ENCODE measurements at places on chromosomes 7 and 10. TPM values are rescaled to one million over a fixed set of nuclear protein-coding genes. Genes with fewer than 3 reads are reported as not detected.

GRCh38 chr10:299512-299911 lies 164.3 kb downstream of the ZMYND11 start:
- DNase-seq: no peak

DNA sequence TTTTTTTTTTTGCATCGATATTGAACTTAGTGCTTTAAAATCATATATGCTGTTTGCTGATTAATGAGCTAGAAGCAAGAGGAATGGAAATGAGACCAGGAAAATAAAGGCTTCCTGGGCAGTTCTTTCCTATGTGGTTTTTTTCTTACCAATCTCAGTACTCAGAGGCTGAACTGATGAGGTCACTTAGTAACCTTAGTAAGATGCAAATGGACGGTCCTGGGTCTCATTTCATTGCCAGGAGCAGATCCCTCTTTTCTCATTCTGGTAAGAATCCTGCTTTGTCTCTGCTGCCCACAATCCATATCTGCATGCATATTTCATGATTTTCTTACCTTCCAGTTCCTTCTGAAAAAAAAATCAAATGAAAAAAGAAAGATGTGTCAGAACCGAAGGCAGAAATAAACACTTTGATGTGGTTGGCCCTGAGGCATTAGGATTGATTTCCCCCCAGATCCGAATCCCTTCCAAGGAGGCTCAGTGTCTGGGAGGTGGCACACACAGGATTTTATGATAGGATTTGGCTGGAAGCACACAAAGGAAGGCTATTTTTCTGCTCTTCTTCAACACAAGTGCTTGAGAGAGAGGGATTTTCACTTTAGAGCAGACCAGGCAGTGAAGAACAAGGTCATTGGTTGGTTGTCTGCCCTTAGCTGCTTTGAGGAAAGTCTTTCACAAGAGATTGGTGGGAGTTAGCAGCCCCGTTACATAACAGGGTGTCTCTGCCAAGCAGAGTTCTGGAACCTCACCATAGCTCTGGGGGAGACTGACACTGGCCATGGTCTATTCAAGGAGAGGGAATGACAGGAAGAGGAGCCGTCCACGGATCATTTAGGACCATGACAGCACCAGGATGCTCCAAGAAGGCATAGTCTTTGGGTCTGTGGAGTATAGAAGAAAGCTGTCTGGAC lies 150.0 kb downstream of the CAMK1D start:
- DNase-seq: no peak

DNA sequence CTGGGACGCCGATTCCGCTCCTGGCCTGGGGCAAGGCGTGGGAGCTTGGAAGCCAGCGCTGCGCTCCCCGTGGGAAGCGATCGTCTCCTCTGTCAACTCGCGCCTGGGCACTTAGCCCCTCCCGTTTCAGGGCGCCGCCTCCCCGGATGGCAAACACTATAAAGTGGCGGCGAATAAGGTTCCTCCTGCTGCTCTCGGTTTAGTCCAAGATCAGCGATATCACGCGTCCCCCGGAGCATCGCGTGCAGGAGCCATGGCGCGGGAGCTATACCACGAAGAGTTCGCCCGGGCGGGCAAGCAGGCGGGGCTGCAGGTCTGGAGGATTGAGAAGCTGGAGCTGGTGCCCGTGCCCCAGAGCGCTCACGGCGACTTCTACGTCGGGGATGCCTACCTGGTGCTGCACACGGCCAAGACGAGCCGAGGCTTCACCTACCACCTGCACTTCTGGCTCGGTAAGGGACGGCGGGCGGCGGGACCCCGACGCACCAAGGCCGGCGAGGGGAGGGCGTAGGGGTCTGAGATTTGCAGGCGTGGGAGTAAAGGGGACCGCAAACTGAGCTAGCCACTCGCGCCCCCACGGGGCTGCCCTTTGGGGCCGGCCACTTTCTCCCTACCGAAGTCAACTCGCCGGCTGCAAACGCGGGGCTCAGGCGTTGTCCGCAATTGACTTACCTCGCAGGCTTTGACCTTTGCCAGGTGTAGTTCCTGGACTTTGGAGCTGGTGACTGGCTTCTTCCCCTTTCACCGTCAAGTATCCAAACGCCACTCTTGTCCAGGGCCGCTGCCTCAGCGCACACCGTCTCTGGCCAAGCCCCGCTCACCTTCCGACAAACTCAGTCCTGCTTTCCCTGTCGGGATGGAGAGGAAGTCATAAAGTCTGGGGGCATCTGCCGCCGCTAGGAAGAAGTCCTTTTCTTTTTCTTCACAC lies at the start of gene SCIN:
Gene SCIN, plus strand, starts transcription at position 187 of the 928 bp plus-strand sequence. Its CDS starts 67 bp downstream, at position 254.
- DNase-seq: peak; percentile 2

DNA sequence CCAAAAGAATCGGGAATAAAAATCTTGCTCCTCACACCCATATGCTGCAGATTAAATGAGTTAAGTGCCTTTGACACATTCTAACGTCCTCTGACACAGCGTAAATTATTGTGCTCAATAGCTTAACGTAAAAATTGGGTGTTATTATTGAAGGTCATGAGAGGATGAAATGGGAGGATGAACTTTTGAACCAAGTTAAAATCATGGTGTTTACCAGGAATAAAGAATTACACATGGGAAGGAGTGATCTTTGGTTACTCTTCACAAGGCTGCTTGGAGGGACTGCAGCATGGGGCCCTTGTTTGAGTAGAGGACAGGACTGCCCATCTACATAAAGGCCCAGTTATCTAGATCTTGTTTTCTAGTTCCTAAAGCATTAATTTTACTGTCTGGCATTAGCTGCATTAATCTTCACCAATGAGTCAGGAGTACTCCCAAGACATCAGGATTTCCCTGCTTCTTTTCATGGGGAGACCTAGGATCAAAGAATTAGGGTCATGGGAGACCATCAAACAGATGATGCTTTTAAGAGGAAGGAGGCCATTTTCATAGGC lies 84.9 kb upstream of the PRR15 start:
- no peak for DNase-seq

- DNase-seq: no peak
Measured at GRCh38 chr7:95240921-95241320, 83.4 kb downstream of the PON1 start.

DNA sequence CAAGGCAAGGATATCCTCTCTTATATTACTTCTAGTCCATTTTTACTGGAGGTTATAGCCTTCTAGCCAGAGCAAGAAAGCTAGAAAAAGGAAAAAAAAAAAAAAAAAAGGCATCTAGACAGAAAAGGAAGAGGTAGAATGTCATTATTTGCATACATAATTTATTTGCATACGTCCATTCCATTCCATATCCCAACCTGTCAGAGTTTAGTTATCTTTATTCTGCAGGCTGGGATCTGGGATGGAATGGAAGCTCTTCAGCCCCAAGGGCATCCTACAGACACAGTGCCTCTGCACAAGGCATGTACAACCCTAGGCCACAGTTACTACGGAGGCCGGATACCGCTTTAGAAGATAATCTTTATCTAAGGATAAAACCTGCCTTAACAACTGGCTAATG lies 9.6 kb downstream of the CH25H start:
- DNase-seq: no peak

- DNase-seq: no peak
Measured at GRCh38 chr7:49022448-49022847, 98.1 kb downstream of the CDC14C start.

DNA sequence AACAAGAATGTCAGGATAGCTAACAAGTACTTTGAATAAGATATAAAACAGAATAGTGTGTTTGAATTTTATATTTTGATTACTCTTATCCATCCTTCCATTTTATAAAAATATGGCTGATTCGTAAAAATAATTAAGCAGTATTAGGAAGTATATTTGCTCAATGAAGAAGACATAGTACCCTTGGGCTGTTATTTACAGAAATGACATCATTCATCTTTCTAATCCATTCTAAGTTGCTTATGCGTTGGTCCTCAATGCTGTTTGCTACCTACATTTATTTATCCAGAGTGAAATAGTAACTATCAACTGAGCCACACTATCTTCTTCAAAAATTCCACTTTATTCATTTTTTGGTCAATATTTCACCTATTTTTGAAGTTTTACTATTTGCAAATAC lies 2.1 kb upstream of the ZNF804B start:
- DNase-seq: no peak

- DNase-seq: no peak
Measured at GRCh38 chr7:71507680-71508602, 376.0 kb downstream of the GALNT17 start.

- DNase-seq: no peak
Measured at GRCh38 chr7:78350391-78350790, 551.8 kb downstream of the PHTF2 start.

DNA sequence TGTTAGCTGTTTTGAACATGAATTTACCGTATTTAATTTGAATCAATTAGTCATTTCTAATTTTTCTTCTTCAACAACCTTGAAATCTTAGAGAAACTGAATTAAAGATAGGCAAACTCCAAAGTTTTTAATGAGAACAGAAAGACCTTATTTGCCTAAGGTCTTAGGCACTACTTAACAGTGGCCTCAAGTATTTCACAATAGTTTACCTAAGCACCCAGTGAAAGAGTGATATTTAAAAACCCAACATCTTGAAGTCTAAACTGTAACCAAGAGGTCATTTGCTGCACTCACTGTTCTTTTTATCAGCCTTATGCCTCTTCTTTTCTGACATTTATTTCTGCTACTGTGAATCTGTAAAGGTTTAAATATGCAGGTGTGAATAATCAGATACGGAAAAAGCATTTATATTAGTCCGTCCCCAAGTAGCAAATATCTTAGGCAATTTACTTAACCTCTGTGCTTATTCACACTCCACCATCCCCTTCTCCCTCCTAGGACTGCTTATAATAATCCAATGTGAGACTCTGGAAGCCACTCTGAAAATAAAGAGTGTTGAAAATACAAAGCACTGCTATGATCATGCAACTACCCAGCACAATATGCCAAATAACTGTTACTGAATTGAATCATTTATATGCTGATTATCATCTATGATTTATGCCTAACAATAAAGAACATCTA lies 105.7 kb downstream of the ELAPOR2 start:
- DNase-seq: no peak

DNA sequence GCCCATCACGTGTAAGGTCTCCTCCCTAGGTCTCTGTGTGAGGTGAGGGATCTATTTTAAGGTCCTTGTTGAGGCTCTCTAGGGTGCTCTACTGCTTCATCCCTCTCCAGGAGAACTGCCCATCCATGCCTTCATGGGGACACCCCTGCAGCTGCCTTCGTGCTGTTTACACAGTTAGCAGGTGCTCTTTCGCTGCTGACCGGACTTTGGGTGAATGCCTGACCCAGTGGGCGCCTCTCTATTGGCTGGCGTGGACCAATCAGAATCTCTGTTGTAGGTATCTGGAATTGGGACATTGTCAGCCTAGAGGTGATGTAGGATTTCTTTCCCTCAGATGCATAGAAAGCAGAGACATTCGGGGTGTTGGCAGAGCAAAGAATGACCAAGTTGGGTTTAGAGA lies 38.7 kb upstream of the HMX3 start:
- DNase-seq: no peak

DNA sequence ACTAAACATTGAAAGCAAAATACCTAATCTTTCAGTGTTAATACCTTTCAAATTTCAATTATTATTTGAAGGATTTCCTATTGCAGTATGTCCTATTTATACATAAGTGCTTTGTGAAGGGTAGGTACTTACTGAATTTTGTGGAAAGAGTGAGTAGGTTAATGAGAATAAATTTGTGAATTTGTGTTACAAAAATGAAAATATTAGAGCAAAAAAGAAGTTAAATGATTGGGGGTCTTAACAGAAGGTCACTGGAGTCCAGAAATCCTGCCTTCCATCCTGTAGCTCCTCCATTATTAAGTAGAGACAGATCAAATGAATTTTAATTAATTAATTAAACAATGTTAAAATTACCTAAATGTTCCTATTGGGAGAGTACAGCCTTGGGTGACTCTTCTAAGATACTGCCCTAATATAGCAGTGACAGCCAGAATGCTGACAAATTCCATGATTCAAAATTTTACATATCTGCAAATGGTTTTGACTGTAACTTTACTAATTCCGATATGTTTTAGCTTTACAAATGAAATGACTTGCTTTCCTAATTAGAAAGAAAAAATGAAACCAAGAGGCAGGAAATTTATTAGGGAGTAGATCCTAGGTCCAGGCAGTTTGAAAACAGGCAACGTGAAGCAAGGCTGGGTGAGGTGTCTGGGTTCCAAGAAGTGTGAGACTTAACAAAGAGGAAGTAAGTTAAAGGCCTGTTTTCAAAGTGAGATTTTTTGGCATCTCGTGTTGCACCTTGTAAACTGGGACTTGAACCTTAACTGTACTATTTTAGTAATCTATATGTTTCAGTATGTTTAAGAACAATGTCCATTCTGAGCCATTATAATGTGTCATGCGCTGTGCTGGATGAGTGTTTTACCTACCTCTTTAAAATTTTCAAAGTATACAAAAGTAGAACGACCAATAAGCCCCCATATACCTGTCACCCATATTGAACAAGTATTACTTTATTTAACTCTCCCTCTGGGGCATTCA lies 1.5 kb downstream of the PIK3CG start:
- DNase-seq: no peak

GRCh38 chr7:129553899-129554461 lies 51.6 kb downstream of the SMKR1 start:
- peak; percentile 65 for DNase-seq

DNA sequence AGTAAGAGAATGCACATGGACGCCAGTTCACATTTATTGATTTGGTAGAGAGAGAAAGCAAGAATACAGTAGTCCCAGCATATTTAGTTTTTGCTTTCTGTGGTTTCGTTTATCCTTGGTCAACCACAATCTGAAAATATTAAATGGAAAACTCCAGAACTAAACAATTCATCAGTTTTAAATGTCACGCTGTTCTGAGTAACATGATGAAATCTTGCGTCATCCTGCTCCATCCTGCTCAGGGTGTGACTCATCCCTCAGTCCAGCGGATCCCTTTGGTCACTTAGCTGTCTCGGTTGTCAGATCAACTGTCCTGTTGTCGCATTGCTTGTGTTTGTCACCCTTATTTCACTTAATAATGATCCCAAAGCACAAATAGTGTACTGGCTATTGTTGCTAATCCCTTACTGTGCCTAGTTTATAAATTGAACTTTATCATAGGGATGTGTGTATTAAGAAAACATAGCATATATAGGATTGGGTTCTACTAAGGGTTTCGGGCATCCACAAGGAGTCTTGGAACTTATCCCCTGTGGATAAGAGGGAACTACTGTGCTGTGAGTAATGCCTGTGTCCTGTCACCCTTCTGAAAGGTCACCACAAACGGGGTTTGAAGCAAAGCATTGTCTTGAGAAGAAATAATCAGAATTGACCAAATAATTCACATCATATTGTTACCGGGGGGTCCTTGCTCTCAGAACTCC lies 73.6 kb downstream of the OTUD1 start:
- DNase-seq: no peak

The GARIN1A gene
- 0.20 TPM for total RNA-seq

The DGKB gene
- total RNA-seq: not detected

The C10orf67 gene
- not detected for total RNA-seq

The RSPH10B2 gene
- total RNA-seq: 0.22 TPM

The BEND7 gene
- total RNA-seq: 7.1 TPM

The FAM25A gene
- total RNA-seq: not detected

The CCAR1 gene
- total RNA-seq: 17.5 TPM

The CHAT gene
- total RNA-seq: not detected

The PAX4 gene
- not detected for total RNA-seq

The SNX10 gene
- 1.3 TPM for total RNA-seq

The ANTXRL gene
- not detected for total RNA-seq

The FAM25G gene
- not detected for total RNA-seq

All from lung microvascular endothelial cell (primary cell).